ENCODE measurements at places on chromosomes 1 and 21. TPM values are rescaled to one million over a fixed set of nuclear protein-coding genes. Genes with fewer than 3 reads are reported as not detected.

The PADI2 gene
- 2.3 TPM for polyA plus RNA-seq

The NUP210L gene
- 0.22 TPM for polyA plus RNA-seq

The VTCN1 gene
- polyA plus RNA-seq: 14.1 TPM

The ADAMTS5 gene
- polyA plus RNA-seq: 19.1 TPM

The OR2G6 gene
- not detected for polyA plus RNA-seq

The FCAMR gene
- polyA plus RNA-seq: 10.4 TPM

The XCL2 gene
- polyA plus RNA-seq: 0.54 TPM

DNA sequence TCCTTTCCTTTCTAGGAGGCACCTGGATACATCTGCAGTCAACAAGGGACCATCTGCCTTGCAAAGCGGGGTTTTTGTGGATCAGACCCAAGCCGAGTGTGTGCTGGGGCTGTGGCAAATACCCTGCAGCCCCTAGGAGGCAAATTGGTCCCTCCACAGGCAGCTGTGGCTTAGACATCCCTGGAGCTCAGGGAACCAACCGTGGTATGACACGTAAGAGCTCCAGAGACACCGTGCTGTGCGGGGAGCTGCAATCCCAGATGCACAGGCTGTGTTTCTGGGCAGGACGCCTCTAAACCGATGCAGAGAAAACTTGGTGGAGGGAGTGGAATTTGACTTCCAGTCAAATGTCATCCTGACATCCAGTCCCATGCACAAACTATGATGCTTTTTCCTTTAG, 141.5 kb downstream of the KAZN start:
- DNase-seq: no peak

- no peak for DNase-seq
These were observed 22.7 kb downstream of the SKI start for GRCh38 chr1:2250721-2251281.

DNA sequence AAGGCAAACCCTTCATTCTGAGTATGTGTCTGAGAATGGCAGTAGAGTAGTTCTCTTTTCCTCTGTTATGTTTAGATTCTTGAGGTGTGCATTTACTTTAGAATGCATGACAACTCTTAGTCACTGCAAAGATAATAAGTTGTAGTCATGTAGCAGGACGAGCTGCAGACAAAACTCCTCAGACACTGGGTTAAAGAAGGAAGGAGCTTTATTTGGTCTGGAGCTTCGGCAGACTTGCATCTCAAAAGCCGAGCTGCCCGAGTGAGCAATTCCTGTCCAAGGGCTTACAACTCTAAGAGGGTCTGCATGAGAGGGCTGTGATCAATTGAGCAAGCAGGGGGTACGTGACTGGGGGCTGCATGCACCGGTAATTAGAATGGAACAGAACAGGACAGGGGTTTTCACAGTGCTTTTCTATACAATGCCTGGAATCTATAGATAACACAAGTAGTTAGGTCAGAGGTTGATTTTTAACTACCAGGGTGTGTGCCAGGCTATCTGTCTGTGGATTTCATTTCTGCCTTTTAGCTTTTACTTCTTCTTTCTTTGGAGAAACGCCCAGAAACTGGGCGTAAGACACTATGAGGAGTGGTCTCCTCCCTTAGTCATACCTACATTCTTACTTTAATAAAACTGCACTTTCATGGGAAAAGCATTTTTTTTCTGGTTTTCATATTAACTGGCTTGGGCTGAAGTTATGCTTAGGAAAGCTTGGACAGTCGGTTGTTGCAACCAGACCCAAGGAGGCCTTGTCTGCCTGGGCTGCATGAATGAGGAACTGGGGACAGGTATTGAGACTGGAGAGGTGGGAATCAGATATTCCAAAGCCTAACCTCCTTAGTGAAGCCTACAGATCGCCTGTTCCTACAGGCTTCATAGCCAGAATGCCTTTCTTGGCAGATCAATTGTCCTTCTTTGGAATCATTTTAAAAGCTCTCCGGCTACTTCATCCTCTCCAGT, 115.1 kb downstream of the RHOU start:
- DNase-seq: no peak

GRCh38 chr1:39500862-39501389, 9.5 kb downstream of the BMP8A start:
- no peak for DNase-seq

- DNase-seq: no peak
These were observed 77.7 kb upstream of the CACNA1E start for GRCh38 chr1:181405584-181405983.

DNA sequence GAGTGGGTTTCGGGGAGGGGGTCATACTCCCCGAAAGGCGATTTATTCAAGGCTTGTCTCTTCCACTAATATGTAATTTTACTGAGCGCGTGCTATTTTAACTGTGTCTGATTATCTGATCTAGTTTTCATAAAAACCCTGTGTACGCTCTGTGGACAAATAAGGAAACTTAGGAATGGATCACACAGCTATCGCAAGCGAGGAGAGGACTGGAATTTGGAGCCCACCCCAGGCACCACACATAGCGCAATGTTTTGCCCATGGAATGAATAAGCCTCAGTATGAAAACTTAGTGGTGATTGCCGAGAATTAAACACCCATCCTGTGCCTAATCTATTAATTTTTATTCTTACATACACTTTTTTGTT, 9.8 kb upstream of the RAB42 start:
- no peak for DNase-seq

- DNase-seq: no peak
These were observed 12.5 kb downstream of the S100A7A start for GRCh38 chr1:153428791-153429190.

DNA sequence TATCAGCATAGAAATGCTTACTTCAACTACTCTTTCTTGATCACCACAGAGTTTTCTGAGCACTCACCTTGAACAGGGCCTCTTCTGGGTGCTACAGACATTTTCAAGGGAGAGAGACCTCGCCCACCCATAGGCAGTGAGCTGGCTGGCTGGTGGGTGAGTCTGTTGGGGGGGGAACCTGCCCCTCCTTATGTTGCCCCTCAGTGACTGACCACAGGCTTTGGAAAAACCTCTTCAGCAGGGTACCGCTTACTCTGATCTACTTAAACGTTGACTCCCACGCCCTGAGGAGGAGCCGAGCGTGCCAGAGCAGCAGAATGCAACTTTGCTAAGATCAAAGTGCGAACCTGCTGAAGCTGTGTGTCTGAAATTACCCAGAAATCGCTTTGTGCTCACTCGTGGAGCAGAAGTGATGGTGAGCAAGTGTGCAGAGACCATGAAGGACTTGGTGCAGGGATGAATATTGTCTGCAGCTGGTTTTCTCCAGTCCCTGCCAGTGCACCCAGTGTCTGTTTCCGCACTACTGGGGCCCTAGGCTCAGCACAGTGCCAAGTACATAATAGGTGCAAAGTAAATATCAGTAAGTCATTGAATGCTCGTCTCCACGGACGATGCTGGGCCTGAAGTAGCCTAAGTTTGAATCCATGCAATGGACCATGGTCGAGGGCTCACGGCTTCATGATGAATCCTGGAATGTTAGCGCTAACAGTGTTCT, 158.7 kb upstream of the IRF2BP2 start:
- no peak for DNase-seq

DNA sequence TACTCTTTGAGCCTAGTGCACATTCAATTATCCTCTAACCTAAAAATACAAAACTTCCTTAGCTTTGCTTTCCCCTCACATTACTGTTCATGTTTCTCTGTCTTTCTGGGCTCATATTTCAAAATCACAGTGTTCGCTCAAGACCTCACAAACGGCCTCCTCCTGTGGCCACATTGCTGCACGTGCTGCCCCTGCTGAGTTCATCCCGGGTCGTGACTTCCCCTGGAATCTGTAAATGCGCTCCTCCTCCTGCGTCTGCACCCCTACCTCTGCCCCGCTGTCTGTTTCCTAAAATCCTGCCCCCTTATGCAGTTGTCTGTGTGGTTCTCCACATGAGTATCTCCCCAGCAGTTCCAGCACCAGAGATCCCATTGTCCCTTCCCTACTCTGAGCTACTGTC, 45.5 kb upstream of the RAVER2 start:
- DNase-seq: no peak

DNA sequence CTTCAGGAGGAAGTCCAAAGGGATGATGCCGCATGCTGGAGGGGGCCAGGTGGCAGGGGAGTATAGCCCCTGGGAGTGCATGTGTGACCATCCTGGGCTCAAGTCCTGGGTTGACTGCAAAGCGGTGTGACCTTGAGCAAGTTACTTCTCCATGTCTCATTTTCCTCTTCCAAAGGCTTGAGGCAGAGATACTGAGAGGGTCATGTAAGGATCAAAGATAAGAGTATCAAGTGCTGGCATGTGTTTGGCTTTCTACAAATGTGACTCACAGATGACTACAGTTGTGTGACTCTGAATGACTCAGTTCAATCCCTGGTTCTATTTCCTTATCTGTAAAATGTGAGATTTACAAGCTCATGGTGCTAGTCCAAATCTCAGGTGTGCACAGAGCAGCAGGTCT, 26.1 kb downstream of the PROK1 start:
- no peak for DNase-seq

- no peak for DNase-seq
These were observed 51.8 kb upstream of the GFI1 start for GRCh38 chr1:92538413-92539061.

DNA sequence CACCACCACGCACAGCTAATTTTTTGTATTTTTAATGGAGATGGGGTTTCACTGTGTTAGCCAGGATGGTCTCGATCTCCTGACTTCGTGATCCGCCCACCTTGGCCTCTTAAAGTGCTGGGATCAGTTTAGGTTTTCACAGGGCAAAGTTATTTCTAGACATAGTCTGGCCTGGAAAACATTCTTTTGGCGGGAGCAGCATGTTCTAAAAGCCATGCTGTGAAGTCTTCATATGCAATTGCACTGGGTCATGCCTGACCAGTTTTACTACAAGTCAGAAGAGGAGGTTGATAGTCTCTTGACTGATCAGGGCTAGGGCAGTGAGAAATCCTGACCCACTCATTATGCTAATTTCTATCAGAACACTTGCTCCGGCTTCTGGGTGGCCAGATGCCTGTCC, 131.6 kb upstream of the POU3F1 start:
- DNase-seq: no peak

DNA sequence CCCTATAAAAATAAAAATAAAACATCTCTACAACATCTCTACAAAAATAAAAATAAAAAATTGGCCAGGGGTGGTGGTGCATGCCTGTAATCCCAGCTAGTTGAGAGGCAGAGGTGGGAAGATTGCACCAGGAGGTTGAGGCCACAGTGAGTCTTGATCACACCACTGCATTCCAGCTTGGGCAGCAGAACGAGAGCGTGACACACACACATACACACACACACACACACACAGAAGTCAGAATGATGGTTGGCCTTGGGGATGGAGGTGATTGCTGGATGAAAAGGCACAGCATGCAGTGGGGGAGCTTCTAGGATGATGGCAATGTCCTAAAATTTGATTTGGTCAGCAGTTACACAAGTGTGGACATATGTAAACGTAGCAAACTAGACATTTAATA, 69.7 kb upstream of the SOD1 start:
- no peak for DNase-seq

DNA sequence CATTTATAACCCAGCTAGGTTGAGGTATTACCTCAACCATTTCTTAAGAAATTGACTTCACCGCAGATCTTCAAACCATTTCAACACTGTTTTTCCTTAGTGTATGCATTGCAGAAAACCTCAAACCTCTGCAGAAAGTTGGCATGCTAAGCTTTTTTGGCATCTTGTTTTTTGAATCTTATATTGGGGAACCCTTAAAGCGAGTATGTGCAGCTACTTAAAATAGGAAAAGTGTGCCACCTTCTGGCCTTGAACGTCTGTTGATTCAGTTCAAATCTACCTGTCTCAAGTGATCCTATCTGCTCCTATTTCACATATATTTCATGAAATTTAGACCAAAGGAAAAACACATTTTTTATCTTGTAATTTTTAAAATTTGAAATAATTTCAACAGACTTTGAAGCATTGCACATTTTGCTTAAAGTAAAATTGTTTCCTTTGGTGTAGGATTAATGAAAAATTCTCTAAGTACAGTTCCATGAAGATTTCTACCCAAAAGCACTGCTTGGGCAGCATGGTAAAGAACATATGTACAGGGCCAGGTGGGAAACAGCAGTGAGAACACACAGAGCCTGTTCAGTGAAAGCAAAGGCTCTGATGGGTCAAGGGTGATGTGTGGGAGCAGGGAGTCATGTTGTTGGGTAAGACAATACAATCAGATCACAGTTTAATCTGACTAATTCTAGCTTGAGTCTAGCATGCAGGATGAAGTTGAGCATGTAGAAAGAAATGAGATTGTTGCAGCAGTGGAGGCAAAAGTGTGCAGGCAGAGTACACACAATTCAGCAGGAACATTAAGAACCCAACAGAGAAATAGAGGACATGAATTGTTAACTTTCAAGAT, 17.2 kb downstream of the HENMT1 start:
- peak; percentile 49 for DNase-seq

GRCh38 chr1:108106775-108107174, 93.4 kb downstream of the SLC25A24 start:
- DNase-seq: no peak

DNA sequence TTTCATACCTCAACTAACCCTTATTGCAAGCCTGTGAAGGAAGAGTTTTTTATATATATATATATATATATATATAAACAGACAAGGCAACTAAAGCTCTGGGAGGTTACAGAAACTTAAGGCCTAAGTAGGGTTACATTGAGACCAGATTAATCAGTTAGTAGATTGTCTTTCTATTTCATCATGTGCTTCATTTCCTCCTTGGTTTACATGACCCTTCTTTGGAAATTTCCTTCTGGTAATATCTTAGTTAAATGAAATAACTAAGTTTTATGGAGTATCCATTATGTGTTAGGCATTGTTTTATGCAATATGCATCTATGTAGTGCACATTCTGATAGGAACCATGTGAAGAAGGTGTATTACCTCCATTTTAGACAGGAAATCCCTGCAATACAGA, 112.7 kb downstream of the FGGY start:
- DNase-seq: no peak

- DNase-seq: no peak
These were observed 3.0 kb upstream of the CD34 start for GRCh38 chr1:207913951-207914350.

GRCh38 chr21:37210130-37210529, 57.0 kb downstream of the VPS26C start:
- DNase-seq: no peak

DNA sequence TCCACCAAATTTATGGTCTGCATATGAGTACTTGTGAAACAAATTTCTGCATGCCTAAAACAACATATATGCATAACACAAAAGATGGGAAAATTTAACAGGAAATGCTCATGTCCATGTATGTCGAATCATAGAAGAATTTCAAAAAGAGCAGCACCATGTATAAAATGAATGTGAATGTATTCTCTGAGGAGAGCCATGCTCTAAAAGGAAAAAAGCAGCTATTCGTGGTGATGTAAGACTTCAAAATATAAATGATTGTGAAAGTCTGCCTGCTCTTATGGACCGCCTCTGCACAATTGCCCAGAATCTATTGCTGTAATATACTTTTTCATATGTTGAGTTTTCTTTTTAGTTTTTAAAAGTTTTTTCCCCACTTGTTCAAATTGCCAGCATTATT, 66.8 kb downstream of the EPB41 start:
- DNase-seq: no peak

GRCh38 chr1:99986656-99987225, 16.9 kb downstream of the SLC35A3 start:
- no peak for DNase-seq

All from left renal cortex interstitium (tissue), 4 donors.